ENCODE measurements at places on chromosomes 6 and 20.

DNA sequence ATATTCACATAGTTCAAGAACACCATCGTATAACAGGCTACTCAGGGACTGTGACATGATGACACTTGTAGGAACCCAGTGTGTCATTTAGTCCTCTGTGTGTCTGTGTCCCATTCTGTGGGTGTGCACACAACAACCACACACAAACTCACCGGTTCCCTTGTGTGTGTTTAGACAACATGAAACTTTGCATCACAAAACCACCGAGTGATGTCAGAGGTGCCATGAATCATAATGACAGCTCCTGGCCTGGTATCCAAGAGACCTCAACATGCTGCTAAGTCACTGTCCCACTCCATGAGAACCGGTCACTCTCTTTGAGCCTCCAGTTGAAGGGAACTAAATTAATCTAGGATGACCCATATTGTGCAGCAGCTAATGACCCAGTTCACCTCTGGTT, 421.3 kb downstream of the PREX1 start:
- no peak for DNase-seq

- DNase-seq, result peak; percentile 53
Measured at GRCh38 chr6:24888715-24889370, 46.9 kb downstream of the RIPOR2 start.

DNA sequence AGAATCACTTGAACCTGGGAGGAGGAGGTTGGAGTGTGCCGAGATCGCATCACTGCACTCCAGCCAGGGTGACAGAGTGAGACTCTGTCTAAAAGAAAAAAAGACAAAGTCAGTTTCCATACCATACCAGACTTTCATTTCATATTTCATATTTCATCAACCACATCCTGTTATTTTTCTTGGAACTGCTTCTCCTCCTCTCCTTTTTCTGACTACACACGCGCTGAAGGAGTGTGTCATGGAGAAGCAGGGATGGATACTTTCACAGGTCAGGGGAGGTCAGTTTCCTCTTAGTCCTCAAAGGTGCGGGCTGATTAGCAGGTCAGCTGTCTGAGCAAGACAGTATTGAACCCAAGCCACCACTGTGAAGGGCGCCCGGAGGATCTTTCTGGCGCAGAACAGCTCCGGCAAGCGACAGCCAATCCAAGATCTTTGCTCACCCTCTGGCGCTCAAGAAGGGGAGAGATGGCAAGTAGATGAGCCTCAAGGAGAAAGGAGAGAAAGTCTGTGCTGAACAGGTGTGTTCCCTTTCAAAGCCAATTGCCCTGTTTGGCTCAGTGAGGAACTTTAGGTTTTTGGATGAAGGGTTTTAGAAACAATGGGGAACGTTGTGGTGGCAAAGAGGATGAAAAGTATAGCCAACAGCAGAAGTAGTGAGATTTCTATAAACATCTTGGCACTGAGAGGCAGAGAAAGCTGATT, 18.9 kb upstream of the SYNJ2 start:
- DNase-seq, result no peak

GRCh38 chr6:116672306-116672705, 3.7 kb upstream of the ZUP1 start:
- no peak for DNase-seq

GRCh38 chr6:16206595-16207037, 31.8 kb upstream of the GMPR start:
- peak; percentile 77 for DNase-seq

- DNase-seq, result peak; percentile 25
Measured at GRCh38 chr6:30042476-30042875, 18.6 kb upstream of the POLR1H start.

DNA sequence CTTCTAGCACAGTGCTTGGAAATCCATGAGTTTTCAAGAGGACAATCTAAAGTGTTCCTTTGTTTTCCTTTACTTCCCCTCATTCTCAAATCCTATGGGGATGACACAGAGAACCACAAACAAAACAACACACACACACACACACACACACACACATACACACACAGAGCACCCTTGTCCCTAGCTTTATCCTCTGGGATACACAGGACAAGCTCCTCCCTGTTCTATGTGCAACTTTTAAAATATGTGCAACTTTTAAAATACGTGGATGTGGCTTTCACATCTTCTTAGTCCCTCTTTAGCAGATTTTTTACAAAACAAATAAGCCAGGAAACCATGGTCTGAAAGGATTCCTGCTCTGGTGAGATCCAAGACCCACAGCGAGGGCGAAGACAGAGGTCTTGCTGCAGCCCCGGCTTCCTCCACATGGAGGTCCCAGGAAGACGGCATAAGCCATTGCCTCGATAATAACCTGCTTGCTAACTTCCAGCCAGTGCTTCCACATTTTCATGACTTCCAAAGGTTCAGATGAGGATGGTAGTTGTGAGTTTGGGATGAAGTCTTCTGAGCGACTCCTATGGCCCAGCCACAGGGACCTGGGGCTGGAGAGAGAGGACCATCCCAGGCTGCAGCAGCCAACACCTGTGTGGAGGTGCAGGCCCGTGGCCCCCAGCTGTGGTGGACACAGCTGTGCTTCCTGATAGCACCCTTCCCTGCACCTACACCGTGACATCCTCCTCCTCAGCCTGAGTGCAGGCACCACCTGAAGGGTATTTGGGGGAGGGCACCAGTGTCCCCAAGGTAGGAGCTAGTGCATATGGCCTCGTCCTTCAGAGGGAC, 62.8 kb upstream of the CD93 start:
- no peak for DNase-seq

GRCh38 chr20:25223179-25223661, 24.7 kb upstream of the PYGB start:
- peak; percentile 53 for DNase-seq

- no peak for DNase-seq
Measured at GRCh38 chr6:129889580-129889979, 28.5 kb upstream of the TMEM244 start.

DNA sequence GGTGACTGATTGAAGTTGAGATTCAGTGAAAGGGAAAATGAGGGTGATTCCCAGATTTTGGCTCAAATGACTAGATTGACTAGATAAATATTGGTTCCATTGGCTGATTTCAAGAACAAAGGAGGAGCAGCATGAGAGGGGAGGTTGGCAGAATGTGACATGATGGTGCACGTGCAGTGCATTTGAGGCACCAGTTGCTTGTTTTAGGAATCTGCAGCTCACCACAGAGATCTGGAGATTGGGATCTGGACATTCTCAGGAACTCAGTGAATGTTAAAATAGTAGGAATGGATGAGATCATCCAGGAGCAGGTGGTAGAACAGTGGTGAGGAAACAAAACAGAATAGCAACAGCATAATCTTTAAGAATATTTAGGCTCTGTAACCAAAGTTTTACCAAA, 496.3 kb downstream of the DHX35 start:
- DNase-seq, result no peak

DNA sequence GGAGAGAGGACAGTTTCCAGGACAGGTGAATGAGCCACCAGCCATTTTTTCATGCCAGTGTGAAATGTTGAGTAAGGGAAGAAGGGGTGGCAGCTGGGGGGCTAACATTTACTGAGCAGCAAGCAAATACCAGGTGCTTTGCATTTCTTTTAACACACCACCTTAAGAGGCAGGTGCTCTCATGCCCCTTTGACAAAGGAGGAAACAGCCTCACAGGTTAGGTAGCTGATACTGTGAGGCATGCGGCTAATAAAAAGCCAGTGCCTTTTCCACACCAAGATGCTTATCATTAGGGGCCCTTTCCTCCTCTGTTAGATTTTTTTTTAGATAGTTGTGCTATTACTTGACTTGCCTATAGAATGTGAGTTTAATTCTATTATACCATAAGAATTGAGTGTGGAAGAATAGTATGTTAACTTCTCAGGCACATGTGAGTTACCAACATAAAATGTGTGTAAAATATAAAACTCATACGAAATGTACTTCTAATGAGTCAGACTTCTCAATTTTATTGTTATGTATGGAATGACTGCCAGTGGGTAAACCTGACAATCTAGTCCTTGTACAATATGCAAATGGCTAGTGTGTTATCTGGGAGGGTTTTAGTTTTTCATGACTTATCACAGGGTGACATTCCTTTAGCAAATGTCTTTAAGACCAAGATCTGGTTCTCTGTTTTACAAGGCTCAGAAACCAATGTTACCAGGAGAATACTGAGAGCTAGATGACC, 260.0 kb downstream of the TMEM242 start:
- DNase-seq, result peak; percentile 30

GRCh38 chr20:32909896-32910571, 51.3 kb downstream of the EFCAB8 start:
- no peak for DNase-seq

DNA sequence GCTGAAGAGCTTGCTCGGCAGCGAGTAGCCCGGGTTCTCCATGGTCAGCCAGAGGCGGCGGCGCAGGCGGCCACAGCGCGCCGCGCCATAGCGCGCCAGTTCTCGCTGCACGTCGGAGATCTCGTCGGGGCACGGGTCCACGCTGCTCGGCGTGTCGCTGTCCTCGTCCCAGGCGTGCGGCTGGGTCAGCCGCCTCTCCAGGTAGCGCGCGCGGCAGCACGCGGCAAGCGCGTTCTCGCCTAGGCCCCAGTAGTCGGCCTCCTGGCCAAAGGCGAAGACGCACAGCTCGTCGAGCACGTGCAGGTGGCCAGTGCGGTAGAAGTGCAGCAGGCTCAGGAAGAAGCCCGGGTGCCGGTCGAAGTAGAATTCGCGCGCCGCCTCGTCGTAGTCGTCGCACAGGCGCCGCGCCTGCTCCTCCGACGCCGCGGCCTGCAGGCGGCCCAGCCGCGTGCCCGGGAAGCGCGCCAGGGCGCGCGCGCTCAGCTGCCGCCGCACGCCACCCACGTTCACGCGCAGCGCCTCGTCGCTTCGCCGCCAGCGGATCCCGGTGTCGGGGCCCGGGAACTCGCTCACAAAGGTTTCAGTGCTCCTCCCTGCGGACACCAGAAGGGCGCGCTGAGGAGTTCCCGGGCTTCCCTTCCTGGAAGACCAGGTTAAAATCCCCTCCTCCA, 2.7 kb downstream of the KCNS1 start:
- DNase-seq, result no peak

DNA sequence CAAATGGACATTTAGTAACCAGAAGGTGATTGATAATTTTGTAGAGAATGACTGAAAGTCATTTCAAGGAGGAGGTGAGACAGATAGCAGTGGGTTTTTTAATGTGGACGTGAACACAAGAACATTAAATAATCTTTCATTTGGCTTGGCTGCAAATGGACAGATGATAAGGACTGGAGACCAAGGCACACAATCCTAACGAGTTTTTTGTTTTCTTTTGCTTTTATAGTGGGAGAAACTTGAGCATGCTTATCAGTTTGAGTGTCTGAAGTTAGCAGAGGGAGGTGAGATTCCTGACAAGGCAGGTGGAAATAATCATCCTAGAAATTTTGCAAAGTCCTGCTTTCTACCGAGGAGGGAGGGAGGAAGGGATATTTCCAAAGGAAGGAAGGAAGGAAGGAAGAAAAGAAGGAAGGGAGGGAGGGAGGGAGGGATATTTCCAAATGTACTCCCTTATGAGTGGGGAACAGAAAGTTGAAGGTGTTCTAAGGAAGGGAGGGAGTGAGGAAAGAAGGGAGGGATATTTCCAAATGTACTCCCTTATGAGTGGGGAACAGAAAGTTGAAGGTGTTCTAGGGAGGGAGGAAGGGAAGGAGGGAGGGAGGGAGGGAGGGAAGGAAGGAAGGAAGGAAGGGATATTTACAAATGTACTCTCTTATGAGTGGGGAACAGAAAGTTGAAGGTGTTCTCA, 63.1 kb downstream of the RNF217 start:
- DNase-seq, result no peak

- DNase-seq, result no peak
Measured at GRCh38 chr6:42979523-42980177, 669 bp upstream of the PEX6 start.

- DNase-seq, result peak; percentile 91
Measured at GRCh38 chr6:27772261-27773001, 139.8 kb downstream of the OR2B2 start.

DNA sequence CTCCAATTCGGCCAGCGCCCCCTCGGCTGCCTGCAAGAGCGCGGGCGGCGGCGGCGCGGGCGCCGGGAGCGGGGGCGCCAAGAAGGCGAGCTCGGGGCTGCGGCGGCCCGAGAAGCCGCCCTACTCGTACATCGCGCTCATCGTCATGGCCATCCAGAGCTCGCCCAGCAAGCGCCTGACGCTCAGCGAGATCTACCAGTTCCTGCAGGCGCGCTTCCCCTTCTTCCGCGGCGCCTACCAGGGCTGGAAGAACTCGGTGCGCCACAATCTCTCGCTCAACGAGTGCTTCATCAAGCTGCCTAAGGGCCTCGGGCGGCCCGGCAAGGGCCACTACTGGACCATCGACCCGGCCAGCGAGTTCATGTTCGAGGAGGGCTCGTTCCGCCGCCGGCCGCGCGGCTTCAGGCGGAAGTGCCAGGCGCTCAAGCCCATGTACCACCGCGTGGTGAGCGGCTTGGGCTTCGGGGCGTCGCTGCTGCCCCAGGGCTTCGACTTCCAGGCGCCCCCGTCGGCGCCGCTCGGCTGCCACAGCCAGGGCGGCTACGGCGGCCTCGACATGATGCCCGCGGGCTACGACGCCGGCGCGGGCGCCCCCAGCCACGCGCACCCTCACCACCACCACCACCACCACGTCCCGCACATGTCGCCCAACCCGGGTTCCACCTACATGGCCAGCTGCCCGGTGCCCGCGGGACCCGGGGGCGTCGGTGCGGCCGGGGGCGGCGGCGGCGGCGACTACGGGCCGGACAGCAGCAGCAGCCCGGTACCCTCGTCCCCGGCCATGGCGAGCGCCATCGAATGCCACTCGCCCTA, 963 bp downstream of the FOXF2 start:
- DNase-seq, result peak; percentile 56

DNA sequence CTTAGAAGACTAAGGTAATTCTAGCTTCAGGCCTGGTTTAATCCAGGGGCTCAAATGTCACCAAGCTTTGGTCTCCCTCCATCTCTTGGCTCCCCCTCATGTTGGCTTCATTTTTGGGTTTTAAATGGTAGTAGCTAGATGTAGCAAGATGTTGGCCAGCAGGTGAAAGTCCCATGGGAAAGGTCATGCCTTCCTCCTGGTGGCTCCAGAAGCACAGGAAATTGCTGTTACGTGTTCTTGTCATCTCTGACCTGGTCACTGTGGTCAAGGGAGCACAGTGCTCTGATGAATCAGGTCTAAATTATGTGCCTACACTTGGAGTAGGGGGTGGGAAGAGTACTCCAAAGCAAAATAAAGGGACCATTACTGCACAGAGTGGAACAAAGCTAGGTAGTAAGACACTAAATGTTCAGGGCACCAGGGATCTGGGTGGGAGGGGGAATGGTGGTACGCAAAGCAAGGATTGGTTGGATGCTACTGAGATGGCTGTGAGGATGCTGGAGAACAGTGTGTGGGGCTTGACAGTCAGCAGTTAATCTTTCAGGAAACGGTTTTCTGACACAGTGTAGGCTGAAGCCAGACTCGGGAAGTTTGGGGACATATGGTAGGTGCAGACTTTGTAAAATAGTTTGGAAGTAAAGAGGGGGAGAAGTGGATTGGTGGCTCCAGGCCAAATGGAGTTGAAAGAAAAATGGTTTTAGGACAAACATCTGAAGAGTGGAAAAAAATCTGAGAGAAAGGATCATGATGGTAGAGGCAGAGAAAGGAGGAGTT, 30.1 kb downstream of the CDS2 start:
- DNase-seq, result no peak

DNA sequence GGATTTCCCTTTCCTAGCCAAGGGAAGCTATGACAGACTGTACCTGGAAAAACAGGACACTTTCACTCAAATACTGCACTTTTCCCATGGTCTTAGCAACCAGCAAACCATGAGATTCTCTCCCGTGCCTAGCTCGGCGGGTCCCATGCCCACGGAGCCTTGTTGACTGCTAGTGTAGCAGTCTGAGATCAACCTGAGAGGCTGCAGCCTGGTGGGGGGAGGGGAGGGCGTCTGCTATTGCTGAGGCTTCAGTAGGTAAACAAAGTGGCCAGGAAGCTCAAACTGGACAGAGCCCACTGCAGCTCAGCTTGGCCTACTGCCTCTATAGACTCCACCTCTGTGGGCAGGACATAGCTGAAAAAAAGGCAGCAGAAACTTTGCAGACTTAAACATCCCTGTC, 61.8 kb downstream of the EPM2A start:
- no peak for DNase-seq

Measured in NCI-H69 (cell line).